ENCODE measurements at places on chromosomes 6 and 20.

DNA sequence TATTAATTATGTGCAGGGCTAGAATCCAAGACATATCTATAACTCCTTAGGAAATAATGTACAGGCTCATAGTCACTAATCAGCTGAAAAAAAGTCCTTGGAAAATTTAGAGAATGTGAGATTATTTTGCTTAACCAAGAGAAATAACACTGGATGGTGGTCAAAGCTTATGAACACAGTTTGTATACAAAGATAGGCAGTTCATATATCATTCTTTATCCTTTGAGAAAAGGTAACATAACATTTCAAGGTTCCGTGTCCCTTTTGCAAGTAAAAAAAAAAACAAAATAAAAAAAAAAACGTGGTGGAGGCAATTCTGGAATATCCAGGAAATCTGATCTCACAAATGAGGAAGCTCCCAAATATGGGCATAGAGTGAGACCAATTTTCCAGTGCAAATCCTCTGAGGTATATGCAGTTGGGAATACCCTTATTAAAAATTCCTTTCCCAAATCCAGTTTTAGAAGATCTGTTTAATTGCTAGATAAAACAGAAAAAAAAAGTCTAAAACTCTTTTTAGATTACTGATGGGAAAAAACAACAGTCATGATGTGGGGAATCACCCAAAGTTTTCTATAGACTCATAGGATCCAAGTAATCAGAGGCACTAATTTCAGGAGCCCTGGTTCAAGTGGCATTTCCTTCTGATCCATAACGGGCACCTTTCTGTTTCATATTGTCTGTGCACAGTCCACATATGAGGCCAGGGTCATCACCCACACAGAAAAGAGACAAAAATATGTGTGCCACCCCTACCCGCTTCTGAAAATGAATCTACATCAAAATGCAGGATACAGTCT is 17.7 kb upstream of the TNFAIP3 start:
- no peak for DNase-seq

- no peak for DNase-seq
Measured at GRCh38 chr20:43528258-43528875, 20.9 kb downstream of the L3MBTL1 start.

GRCh38 chr6:33587529-33587928 is 7.5 kb upstream of the BAK1 start:
- DNase-seq = no peak

DNA sequence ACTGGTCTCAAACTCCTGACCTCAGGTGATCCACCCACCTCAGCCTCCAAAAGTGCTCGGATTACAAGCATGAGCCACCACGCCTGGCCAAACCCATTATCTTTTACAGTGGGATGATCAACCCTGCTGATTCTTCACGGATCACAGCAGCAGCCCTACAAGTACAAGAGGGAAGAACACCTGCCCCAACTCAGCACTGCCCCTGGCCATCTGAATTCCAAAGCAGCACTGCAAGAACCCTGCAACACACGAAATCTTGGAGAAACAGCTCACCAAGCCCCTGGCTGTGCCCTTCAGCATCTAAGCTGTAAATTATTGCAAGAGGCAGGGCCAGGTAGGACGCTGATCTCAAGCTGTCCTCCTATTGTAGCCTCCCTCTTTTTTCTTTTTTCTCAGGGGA is 54.5 kb upstream of the MC3R start:
- DNase-seq = no peak

DNA sequence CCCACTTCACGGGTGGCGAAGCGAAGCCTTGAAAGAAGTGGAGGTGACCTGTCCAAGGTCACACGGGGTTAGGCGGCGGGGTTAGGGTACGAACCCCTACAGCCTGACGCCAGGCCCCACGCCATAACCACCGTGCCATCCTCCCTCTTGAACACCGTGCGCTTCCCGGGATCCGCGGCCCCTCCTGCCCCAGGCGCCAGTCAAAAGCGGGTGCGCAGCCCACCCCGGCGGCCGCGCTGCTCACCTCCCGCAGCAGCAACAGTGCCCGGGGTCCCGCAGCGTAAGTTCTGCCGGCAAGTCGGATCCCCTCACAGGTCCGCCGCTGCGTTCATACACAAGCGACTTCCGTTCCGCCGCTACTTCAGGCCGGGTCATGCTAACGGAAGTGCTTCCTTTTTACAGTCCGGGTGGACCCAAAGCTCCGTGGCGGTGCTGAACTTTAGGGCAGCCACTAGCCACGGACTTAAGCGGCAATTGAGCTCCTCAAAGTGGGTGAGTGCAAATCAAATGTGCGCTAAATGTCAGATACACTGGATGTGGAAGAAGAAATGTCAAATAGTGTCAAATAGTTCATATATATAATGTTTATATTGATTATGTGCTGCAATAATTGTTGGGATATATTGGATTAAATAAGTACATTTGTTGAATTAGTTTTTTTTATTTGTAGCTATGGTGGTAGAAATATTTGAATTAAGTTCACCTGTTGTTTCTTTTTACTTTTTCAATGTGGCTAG is at the start of gene CDK5RAP1:
Gene CDK5RAP1 (minus strand): TSS at position 336 of the 737 bp plus-strand sequence. CDS start 4,455 bp downstream, outside the sequence.
- DNase-seq = peak; percentile 84

GRCh38 chr20:16025084-16025483 is 548.2 kb downstream of the KIF16B start:
- no peak for DNase-seq

DNA sequence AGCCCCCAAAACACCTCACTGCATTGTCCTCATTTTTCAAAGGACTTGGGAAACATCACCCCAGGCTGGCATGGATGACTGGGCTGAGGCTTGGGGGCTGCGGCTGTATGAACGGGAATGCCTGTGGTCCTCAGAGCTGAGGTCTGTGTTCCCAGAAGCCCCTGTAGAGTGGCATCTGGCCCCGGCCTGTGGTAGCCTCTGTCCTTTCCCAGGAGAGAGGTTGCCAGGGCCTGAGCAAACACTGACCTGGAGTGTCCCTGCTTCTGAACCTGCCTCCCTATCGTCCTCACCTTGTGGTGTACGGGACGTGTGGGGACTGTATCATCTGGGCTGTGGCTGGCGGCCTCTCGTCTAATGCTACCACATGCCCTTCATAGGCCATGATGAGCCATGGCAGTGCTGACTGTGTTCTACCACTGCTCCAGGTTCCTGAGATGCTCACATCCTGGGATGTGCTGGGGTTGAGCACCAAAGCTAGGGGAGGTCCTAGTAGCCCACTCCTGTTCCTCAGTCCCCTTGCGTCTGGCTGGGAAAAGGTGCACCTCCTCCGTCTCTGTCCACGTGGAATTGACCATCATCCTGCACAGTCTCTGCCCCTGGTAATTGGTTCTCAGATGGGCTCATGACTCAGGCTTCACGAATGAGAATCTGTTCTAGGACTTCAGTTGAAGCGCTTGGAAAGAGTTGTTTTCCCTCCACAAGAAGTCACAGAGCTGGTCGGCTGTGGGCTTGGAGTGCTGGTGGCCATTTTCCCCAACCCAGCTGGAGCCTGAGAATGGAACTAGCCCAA is 27.6 kb downstream of the PHACTR3 start:
- DNase-seq = no peak

DNA sequence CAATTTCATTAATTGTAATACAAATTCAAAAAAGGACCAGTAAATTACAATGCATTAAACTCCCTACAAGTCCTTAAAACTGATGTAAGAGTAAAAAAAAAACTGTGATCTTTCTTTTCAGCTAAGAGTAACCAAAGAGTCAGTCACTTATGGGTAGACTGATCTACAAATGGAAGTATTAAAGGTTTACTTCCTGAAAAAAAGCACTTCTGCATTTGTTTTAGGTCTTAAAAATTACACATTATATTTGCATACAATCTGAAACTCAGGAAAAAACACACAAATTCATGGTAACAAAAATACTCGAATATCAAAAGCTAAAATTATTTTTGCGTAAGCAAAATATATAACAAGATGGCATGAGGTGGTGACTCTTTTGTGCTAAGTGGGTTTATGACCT is 23.5 kb downstream of the USP49 start:
- DNase-seq = no peak

GRCh38 chr20:61055180-61056010 is 196.7 kb upstream of the CDH4 start:
- no peak for DNase-seq

GRCh38 chr6:134880487-134881190 is 69.3 kb downstream of the ALDH8A1 start:
- DNase-seq = no peak

GRCh38 chr6:89834884-89835792 is 5.5 kb downstream of the CASP8AP2 start:
- peak; percentile 15 for DNase-seq

- DNase-seq = no peak
Measured at GRCh38 chr6:44270526-44271405, 516 bp downstream of the TMEM151B start.

DNA sequence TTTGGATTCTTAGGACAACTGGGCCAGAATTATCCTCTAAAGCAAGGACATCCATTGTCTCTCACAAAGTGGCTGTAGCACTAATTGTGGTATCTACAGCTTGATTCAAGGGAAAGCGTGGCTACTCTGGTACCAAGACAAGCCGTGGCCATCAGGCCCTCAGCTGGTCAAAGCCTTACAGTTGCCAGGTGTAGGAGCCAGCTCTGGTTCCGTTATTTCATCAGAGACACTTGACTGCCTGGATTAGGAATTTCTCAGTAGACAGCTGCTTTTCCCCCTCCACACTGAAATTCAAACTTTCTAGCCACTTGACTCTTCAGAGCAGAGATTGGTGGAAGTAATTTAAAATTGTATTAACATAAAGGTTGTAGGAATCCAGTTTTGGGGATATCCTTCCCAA is 104.2 kb downstream of the ANKS1A start:
- DNase-seq = no peak

- DNase-seq = no peak
Measured at GRCh38 chr6:30964075-30964474, 19.4 kb upstream of the MUC21 start.

DNA sequence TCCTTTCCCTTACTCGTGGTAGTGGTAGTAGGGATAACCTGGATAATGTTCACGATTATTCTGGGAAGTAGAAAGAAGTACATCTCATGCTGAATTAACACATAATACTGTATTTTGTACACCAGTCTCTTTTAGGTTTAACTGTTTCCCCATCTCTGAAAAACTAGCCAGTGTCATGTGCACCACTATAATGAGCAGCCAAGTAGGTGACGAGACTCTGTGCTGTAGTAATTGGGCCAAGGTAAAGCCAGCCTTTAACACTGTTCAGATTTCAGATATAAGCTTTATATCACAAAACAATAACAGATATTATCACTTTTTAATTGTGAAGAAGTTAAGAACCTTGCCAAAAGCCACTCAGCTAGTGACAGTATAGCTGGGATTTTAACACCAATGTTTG is 100.9 kb upstream of the ENPP5 start:
- DNase-seq = no peak

DNA sequence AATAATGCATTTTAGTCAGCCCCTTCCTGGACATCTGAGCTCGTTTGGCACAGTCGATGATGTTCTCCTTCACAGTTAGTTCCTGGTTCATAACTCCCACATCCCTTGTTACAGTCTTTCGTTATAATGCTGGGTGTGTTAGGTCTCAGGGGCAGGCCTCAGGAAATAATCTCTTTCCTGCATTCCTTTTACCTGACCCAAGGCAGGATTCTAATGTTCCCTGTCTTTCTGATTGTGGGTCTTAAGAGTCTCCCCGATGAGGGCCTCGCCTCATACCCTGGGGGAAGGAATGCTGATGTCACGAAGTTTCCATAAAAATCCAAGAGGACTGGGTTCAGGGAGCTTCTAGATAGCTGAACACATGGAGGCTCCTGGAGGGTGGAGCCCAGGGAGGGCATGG is 104.0 kb upstream of the CARMIL1 start:
- no peak for DNase-seq

DNA sequence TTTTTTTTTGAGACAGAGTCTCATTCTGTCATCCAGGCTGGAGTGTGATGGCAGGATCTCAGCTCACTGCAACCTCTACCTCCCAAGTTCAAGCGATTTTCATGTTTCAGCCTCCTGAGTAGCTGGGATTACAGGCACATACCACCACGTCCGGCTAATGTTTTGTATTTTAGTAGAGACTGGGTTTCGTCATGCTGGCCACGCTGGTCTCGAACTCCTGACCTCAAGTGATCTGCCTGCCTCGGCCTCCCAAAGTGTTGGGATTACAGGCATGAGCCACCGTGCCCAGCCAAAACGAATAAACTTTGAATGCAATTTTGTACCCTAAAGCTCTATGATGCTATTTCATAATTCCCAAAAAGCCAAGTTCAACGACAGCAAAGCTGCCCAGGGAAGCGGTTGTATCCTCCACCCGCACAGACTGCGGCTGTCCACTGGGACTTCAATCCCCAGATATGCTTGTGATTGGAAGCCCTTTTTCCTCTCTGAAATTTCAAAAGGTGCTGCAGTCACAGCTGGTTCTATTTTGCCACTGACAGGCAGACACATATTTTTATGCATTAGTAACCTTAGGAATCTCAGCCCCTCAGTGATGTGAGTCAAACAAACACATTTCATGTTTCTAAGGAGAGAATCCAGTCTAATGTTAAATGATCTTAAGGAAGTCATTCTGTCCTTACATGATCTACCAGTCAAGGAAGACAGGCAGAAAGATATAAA is 8.7 kb upstream of the RAMACL start:
- DNase-seq = no peak

Data from memory B cell (primary cell).